Central memory CD8-positive, alpha-beta T cell (primary cell): ENCODE measurements at places on chromosomes 4 and X.

DNA sequence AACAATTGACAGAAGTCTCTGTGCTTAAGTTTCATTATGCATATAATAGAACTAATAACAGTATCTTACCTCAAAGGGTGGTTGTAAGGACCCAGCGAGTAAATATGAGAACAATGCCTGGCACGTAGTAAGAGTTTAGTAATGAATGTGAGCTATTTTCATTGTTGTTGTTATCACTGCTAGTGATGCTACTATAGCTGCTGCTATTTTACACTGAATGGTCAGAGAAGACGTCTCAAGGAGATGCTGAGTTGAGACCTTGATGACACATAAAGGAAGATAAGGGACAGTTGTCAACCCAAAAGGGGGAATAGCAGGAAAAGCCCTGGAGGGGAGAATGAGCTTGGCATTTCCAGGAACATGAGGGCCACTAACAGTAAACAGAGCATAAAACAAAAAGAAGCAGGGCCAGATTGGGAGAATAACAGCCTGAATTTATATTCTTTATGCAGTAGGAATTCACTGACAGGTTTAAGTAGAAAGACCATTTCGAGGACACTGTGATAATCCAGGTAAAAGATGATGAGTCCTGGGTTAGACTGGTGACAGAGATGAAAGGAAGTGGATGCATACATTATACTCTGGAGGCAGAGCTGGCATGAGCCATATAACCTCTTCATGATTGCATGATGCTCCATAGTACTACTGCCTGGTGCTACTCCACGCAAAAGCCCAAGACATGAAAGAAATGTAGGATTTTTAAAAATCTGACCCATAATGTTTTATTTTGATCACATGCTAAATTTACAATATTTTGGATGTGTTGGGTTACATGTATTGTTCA is 23.1 kb downstream of the ATP8A1 start:
- no peak for DNase-seq

DNA sequence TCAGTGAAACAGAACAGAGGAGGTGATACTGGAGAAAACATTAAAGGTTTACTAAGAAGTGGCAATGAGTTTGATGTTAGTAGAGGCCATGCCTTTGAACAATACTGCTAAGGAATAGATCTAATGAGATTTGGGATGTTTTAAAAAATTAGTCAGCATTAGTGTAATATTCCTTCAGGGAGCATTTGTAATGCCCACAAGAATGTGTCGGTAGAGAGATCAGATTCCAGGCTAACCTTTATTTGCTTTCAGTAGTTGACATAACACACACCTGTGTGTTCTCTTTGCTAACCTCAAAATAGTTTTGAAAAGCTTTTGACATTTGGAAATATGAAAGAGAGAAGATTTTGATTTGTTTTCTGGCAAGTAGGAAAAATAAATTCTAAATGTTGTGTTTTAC is 328.8 kb downstream of the BMPR1B start:
- no peak for DNase-seq

DNA sequence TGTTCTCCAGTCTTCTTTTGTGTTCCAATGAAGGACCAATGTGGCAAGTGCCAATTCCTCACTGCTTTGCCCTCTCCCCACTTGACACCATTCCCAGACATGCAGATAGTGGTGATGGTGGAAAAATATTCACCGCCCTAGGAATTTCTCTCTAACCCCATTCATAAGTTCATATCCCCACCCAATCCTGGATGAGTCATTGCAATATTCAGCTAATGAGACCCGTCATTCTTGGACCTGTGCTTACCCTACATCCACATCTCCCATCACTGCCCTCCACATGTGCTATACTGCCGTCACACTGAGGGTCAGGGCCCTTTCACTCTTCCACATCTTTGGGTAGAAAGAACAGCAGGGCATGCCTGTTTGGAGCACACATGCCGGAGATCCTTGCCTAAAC is 199.2 kb downstream of the KCNIP4 start:
- no peak for DNase-seq

DNA sequence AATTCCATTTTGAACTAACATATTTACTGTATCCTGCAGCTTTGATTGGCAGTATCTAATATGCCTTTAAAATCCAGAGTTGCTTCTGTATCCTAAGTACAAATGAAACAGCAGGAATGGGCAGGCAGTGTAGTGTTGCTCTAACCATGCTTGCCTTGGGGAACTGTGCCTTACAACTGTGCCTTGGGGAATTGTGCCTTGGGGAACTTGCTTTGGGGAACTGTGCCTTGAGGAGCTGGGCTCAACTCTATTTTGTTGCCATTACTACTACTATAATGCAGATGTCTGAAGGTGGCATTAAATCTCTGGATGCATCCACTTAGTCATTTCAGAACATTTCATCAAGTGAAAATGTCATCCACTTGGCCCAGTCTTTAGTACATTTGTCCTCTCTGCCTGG is 6.9 kb downstream of the CXCL3 start:
- DNase-seq: no peak

DNA sequence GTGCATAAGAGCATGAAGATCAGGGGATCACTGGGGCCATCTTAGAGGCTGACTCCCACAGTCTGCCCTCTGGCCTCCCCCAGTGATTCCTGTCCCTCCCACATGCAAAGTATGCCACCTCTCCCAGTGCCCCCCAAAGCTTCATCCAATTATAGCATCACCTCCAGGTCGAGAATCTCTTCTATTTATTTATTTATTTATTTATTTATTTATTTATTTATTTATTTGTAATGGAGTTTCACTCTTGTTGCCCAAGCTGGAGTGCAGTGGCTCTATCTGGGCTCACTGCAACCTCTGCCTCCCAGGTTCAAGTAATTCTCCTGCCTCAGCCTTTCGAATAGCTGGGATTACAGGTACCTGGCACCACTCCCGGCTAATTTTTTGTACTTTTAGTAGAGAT is 50.1 kb downstream of the BCORL1 start:
- DNase-seq: no peak

DNA sequence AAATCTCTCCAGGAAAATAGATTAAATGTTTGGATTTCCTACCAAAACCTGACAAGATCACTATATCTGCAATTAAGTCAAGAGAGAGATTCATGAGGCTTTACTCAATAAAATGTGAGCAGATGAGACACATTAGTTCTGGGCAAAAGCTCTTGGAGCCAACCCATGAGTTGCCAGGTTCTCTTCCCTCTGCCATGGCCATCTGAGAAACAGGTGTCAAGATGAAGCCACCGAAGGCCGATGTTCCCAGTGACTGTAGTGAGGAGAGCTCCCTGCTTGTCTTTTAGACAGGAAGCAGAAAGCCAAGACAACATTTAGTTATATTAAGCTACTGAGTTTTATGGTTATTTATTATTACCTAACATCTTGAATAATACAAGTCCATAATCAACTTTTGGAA is 1068.7 kb downstream of the STPG2 start:
- no peak for DNase-seq

DNA sequence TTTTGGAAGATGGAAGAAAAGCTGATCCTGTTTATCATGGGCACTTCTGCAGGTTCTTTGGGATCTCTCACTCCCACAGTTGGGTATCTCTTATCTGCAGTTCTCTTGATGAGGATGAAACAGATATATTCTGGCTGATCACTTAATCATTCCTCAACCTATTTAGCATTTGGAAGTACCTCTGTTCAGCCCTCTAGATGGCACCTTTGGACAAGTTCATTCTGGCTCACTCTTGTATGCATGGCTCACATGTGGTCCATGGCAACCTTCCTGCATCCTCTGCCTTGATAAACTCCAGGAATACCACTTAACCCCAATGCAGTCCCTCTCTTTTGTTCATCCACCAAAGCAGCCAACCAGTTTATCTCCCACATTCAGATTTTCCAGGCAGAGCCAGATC is 74.2 kb downstream of the SMARCA5 start:
- DNase-seq: no peak

GRCh38 chr4:38939165-38939564 is 71.6 kb downstream of the FAM114A1 start:
- DNase-seq: no peak

- peak; percentile 79 for DNase-seq
Observed at GRCh38 chrX:1521459-1521956, 15.5 kb downstream of the P2RY8 start.

GRCh38 chr4:179536694-179537093 is 2094.5 kb upstream of the AGA start:
- DNase-seq: no peak

DNA sequence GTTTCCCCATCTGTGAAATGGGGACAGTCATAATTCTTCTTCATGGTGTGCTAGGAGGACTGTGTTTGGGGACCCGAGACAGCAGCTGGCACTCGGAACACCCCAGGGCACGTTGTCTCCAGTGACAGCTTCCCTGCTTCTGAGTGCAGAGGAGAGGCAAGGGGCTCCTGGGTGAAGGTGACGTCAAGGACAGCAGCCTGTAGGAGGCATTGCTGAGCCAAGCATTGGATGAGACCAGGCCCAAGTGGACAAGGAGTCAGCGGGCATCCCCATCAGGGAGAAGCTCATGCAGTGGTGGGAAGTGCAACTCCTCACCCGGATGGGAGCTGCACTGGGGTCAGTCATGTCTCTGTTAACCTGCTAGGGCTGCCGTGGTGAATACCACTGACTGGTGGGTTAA is 46.1 kb downstream of the EVC start:
- no peak for DNase-seq

GRCh38 chrX:356385-357034 is 30.2 kb downstream of the PPP2R3B start:
- no peak for DNase-seq

- no peak for DNase-seq
Observed at GRCh38 chr4:80049402-80049801, 23.6 kb downstream of the ANTXR2 start.

- DNase-seq: no peak
Observed at GRCh38 chr4:577499-578450, 1.7 kb upstream of the TMEM271 start.

GRCh38 chr4:84901173-84901572 is 65.3 kb downstream of the WDFY3 start:
- DNase-seq: no peak

DNA sequence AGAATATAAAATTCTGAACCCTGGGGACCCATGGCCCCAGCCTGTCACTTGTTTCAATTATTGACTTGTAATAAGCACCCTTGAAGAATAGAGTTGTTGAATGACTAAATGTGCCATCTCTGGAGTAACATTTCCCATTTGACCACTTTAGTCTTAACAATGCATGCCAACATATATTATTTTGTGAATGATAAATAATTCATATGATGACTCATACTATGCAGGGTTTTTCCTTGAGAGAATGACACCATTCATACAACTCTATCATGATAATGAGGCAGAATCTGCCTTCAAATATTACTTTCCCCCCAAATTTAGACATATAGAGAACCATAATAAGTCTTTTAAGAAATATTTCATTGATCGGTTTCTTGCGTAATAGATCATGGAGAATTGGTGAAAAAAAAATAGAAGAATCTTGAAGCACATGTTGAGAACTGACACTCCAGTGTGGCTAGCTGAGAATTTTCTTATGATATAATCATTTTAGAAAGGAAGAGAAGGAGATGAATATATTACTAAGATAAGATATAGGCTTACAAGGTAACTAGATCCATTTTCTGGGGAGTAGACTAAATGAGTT is 404.5 kb downstream of the GRXCR1 start:
- no peak for DNase-seq

- no peak for DNase-seq
Observed at GRCh38 chr4:97720869-97721432, 422.3 kb downstream of the STPG2 start.

- DNase-seq: no peak
Observed at GRCh38 chr4:185965426-185966384, 103.3 kb upstream of the TLR3 start.

GRCh38 chrX:131565909-131566308 is 22.0 kb downstream of the OR13H1 start:
- DNase-seq: no peak

DNA sequence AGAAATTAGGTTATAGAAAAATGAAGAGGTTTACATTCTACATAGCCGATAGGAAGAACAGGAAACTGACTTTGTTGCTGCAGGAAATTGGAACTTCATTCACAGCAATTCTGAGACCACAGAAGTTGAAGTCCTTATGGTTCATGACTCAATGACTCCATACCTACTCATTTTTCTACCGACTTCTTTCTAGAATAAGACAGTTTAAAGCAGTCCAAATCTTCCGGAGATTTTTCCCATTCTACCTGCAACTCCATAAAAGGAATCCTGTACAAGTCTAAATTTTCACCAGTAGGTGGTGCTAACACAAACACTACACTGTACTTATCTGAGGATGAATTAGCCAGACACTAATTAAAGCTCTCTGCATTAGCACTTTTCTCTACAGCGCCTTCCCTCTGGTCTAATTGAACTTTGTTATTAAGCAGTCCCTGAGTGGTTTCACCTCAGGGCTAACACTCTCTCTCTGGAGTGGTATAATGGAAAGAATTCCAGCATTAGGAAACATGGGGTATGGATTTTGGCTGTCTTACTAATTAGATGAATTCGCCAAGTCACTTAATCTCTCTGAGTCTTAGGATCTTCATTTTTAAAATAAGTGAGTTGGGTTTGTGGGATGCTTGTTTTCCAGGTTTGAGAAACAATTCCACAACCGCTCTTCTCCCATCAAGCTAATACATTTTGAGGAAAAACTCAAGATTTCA is 167.9 kb downstream of the SMIM20 start:
- DNase-seq: no peak

DNA sequence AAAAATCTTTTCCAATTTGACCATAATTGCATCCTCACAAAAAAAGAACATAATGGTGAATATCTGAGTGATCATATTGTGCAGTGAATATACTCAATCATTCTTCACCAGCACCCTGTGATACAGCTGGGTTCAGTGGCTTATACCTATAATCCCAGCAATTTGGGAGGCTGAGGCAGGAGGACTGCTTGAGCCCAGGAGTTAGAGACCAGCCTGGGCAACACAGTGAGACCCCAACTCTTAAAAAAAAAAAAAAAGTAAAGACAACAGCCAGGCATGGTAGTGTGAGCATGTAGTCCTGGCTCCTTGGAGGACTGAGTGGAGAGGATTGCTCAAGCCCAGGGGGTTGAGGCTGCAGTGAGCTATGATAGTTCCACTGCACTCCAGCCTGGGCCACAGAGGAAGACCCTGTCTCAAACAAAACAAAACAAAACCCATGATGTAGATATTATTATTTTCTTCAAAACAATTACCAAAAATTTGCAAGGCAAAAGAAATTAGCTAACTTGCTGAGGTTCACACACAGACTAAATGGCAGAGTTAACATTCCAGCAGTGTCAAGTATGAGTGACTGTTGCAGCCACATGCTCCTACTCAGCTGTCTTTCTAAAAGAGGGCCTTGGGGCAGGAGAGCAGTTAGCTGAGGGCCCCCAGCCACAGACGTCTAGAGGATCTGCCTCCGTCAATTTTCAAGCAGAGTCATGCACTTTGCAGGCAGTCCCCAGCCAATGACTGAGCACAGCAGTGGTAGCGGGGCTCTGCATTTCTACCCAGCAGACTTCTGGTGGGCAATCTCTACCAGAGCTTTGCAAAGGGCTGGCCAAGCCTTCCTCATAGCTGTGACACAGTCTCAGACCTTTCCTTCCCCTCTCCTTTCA is 33.4 kb downstream of the ADGRA3 start:
- no peak for DNase-seq

- DNase-seq: no peak
Observed at GRCh38 chrX:138982365-138982764, 270.8 kb upstream of the FGF13 start.
